Tibial nerve (tissue), 4 donors: ENCODE measurements at places on chromosomes 5 and 9. TPM values are rescaled to one million over a fixed set of nuclear protein-coding genes. Genes with fewer than 3 reads are reported as not detected.

Gene PPP3R2
- total RNA-seq, result not detected

Gene POU5F2
- total RNA-seq, result 5.4 TPM

DNA sequence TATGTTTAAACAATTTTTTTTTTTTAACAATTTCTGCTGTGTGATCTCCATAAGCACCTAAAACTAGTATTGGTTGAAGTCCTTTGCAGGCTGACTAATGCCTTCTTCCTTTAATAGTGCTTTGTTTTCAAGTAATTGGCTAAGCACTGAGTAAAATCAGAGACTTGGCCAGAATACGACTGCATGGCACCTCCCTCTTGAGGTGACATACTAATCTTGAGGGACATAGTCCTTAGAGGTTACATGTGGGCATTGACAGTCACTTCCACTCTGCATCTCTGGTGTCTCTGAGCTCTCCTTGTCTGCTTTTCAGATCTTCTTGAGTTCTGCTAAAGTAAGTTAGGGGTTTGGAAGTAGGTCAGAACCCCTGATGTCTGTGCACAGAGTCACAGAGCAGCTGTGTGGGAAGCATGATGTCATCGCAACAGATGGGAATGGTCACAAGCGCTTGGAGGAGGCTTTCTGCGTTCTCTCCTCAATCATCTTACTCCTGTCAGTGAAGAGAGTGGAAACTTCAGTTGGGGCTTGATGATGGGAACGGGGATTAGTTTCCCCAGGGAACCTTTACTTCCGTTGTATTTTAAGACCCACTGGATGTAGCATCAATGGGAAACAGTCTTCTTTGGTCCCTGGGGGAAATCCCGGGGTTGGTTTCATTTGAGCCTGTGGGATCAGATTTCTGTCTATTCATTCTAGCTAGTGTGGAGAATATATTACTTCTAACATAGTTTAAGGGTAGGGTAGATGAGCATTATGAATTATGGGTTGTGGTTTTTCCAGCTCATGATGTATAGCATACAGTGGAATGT is 136.9 kb downstream of the ARHGAP26 start:
- peaks cover 90% of the 10 kb centered on the region for H3K36me3 ChIP-seq
- no peaks in the 10 kb centered on the region for H3K27me3 ChIP-seq
- H3K27ac ChIP-seq, result no peak overlapping the region
- H3K4me1 ChIP-seq, result no peaks in the 10 kb centered on the region
- no peak overlapping the region for H3K4me3 ChIP-seq

Gene OR1B1
- not detected for total RNA-seq

DNA sequence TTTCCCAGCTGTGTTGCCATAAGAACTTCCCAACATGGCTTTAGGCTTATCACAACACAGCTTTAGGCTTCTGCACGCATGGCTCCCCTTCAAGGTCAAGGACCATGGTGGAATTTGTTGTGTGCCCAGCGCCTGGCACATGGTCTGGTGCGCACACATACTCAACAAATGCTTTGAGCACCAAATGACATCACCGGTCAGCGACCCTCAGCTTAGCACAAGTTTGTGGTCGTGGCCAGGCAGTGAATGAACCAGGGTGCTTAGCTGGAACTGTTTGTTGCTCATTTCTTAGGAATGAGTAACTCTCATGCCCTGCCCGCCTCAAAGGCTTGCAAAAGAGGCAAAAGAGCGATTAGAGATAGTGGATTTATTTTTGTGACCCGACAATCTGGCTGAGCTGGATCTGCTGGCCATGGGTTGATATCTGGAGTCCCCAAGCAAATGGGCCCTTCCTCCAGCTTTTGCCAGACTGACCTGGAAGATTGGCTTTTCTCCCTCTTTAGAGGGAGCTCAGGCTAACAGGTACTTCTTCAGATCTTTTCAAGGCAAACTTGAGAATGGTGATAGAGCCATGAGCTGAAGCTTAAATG is 58.9 kb downstream of the DAP start:
- H3K4me1 ChIP-seq, result peaks cover 16% of the 10 kb centered on the region
- peak overlapping the region; percentile 76 for H3K27ac ChIP-seq
- H3K27me3 ChIP-seq, result no peaks in the 10 kb centered on the region
- DNase-seq, result no peak
- H3K36me3 ChIP-seq, result no peaks in the 10 kb centered on the region

DNA sequence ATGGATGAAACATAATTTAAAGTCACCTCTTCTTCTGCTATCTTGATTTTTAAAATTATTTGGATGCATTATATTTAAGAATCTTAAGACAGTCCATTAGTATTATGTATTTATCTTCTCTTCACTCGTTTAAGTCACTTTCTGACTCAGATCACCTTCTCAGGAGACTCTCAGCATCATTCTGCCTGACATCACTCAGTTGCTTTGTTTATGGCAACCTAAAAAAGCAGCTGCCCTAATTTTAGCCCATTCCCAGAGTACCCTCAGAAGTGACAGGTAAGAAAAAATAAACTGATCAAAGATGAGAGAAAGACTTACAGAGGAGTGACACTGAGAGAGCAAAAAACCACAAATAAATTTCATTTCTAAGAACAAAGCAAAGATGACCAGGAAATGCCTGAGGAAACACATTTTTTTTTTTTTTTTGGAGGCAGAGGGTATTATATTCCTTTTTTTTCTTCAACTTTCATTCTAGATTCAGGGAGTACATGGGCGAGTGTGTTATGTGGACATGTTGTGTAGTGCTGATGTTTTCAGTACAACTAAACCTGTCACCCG is 140.5 kb downstream of the MUSK start:
- no peak overlapping the region for H3K27ac ChIP-seq
- no peaks in the 10 kb centered on the region for H3K27me3 ChIP-seq
- DNase-seq, result no peak
- H3K4me1 ChIP-seq, result no peaks in the 10 kb centered on the region
- H3K4me3 ChIP-seq, result no peak overlapping the region
- no peaks in the 10 kb centered on the region for H3K36me3 ChIP-seq

DNA sequence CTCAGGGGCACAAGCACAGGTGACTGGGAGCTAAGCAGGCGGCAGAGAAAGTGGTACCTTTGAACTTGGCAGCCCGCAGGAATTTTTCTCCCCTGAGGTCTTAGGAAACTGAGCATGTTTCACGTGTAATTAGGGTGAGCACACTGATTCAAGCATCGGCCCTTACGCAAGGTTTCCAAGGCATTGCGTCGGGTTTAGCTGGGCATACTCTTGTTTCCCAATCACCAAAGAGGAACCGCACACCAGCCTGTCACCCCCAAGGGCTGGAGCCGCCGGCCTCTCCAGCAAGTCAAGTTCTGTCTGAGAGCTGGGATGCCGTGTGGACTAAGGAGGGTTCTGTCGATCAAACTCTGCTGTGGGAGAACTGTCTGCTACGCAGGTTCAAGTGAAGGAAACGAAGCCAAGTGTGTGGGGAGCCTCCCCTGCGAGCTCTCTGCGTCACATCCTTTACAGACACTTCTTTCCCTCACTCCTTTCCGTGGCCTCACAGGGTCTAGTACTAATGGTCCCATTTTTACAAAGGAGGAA is 53.0 kb downstream of the ERGIC1 start:
- no peak overlapping the region for H3K4me3 ChIP-seq
- H3K27ac ChIP-seq, result no peak overlapping the region
- H3K4me1 ChIP-seq, result peaks cover 31% of the 10 kb centered on the region
- peaks cover 7% of the 10 kb centered on the region for H3K36me3 ChIP-seq
- H3K27me3 ChIP-seq, result no peaks in the 10 kb centered on the region

Gene SPATA31A3
- not detected for total RNA-seq

DNA sequence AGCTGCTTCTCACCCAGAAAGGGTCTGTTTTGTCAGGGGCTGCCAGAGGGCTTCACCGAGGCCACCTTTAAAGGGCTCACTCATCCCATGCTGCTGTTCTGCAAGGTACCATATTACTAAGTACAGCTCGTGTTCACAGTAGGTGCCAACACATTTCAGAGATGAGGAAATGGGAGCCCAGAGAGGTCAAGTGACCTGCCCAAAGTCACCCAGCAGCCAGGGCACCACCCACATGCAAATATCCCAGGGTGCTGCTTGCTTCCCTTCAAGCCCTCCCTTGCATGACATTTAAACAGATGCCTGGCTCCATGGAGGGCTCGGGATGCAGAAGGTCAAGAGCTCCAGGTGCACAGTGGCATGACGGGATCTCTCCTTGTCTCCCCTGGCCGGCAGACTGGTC is 123.5 kb upstream of the SARDH start:
- H3K4me1 ChIP-seq, result peaks cover 10% of the 10 kb centered on the region
- H3K4me3 ChIP-seq, result no peak overlapping the region
- DNase-seq, result no peak
